ENCODE measurements at places on chromosomes 12 and 14.

DNA sequence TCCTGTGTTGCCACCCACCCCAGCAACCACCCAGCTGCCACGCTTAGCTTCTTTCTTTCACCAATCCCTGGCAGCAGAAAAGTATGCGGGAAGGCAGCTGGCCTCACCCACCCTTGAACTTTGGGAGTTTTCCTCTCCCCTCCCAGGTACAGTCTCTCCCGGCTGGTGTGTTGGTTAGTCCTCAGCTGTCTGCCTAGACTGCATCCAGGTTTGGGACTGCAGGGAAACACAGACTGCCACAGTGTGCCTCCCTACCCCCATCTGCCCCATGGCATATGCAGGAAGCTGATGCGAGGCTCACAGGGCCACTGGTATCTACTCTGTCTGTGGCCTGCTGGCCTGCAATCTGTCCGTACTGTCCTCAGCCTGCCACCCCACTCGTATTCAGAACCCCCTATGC is 2.1 kb downstream of the CD9 start:
- no peak for DNase-seq

DNA sequence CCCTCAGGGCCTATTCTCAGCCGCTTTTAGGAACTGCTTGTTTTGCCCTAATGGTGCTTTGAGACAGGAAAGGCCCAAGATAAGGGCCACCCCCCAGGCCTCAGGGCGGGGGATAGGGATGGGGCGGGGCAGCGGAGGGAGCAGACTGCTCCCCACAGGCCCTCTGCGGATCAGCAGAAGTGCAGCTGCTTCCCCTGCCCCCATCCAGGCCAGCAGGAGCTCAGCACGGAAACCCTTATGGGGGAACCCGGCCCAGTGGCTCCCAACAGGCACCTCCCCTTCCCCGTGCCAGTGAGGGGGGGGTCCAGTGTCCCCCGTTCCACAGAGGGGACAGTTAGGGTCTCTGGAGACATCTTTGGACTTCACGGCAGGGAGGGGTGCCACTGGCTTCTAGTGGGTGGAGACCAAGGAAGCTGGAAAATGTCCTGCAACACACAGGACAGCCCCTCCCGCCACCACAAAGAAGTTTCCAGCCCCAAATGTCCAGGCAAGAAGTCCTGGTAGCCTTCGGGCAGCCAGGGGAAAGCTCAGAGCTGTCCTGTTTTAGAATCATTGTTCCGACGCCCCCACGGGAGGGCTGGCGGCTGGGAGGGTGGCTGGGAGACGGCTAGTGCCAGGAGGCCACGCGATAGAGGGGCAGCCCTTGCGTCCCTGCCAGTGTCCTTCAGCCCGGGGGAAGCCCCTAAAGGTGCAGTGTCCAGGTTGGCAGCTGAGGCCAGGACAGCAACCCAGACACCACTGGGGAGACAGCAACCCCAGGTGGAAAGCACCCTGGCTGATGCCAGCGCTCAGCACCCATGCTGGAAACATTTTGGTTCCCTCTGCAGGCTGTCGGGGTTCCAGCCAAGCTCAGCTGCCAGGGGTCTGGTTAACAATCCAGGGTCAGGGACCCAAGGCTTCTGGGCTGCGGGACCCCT is 10.4 kb upstream of the GPR132 start:
- DNase-seq, result no peak

GRCh38 chr14:103817595-103817994 is 29.8 kb downstream of the PPP1R13B start:
- DNase-seq, result no peak

DNA sequence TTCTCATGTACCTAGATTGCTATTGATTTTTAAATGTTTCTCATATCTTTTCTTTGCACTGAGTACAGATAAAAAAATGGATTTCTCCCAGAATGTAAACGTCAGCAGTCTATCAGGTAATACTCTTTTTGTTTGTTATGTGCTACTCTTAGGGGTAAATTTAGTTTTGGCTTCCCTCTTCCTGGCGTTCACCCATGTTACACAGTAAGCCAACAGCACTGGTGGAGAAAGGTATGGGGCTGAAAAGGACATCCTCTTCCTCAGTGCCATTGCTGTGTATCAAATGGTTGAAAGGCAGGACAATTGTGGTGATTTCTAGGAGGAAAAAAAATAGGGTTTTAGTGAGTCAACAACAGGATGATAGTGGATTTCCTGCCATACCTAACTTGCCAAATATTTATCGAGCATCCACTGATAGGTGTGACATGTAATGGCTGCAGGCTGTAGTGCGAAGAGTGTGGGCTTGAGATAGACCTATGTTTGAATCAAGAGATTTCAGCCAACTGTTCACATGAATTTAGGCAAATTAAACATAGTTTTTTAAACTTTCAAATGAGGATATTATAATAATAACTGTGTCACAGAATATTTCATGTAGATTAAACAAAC is 7.5 kb downstream of the KLRF2 start:
- DNase-seq, result no peak

DNA sequence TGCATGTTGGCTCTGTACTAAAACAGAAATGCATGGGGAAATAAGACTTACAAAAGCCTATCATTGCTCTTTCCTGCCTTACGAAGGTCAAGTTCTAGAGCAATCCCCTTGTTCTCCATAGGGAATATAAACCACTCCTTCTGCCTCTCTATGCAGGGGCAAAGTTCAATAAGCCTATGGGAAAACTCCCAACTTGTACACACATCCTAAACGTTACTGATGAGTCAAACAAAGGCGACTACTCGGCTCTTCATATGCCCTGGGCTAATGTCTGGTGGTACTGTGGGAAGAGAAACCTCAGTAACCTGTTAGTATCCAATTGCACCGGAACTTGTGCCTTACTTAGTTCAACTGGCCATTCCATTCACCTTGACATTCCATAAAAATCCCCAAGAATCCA is 32.7 kb downstream of the PRMT8 start:
- no peak for DNase-seq

DNA sequence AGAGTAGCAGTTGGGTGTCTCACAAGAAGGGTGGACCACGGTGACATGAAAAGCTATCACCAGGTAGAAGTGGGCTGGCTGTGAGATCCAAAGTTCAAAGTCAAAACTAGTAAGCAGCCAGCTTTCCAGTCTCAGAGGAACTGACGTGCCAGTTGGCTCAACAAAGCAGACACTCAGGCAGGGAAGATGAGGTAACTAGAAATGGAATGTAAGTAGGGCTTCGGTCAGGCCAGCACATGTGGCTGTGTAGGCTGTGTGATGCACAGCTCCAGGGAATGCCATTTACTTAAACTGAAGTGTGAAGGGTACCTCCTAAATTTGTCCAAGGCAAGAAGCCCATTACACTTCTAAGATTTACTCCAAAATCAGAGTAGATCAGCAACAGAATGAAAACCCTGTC is 43.6 kb downstream of the PTPRR start:
- no peak for DNase-seq

DNA sequence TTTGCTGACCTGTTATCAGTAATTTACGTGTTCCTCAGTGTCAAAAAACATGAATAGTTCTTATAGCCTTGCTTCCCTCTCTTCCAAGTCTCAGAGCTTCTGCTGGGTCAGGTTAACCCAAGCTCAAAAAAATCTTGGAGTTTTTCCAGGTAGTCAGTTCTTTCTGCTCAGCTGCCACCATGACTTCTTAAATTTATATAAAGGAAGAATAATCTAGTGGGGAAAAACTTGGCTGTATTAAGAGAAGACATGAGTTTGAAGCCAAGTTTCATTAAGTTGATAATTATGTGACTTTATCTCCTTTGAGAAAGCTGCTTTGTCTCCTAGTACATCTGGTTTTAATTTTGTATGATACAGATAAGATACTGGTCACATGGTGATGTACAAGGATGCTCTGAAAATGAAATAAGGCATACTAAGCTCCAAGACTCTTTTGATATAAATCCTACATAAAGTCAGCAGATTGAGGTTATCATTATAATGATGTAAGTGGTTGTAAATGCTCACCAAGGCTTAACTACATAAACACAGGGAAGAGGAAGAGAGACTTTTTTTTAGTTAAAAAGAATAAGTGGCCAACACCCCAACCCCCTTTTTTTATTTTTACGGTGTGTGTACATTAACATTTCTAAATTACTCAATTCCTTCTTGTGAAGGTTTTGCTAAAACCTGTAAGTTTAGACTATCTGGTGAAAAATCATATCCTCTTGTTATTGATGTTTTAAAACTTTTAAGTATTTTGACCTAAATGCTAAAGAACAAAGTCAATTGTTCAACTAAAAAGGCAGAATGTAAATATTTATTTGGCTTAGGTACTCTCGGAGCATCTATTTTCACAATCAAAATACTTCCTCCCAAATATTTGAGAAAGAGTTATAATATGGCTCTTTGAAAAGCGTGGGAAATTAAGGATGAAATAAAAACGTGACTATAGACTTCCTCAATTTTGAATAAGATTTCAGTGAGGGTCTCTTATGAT is 84.1 kb upstream of the SLC38A2 start:
- no peak for DNase-seq

DNA sequence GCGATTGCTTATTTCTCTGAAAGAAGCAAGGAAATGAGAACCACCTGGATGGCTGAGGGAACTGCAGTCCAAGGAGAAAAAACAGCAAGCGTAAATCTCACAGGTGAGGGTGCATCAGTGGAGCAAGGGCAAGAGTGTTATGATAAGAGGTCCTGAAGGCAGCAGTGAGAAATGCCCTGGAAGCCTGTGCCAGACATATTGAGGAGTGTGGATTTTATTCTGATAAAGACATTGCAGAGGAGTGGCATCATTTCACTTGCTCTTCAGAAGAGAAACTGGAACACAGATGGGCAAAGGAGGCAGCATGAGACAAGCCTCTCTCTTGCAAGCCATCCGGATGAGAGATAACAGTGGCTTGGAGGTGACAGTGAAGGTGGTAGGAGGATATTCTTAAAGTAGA is 78.5 kb downstream of the PDE3A start:
- no peak for DNase-seq

- DNase-seq, result peak; percentile 56
Observed at GRCh38 chr12:47819896-47820630, at the start of gene HDAC7. TSS of gene HDAC7 (minus strand) at chr12:47819903. CDS start at chr12:47819785, 118 bp downstream.

DNA sequence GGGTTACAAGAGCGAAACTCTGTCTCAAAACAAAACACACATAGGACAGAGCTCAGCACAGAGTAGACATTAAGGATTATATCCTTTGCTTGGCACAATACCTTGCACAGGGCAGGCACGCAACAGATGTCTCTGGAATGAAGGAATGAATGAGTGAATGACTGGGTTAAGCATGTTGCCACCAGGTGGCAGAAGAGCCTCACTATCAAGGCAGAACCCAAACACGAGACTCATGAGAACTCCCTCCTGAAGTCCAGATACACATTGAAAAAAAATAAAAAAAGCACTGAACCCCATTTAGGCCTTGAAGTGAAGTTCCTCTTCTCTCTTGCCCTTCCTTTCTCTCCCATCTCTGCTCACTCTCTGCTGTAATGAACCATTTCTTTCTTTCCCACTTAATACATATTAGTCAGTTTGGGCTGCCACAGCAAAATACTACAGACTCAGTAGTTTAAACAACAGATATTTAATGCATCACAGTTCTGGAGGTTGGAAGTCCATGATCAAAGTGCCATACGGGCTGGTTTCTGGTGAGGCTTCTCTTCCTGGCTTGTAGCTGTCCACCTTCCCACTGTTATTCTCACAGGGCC is 26.6 kb upstream of the LTA4H start:
- DNase-seq, result peak; percentile 49

GRCh38 chr12:19436931-19437330 is 2.4 kb upstream of the AEBP2 start:
- DNase-seq, result no peak

DNA sequence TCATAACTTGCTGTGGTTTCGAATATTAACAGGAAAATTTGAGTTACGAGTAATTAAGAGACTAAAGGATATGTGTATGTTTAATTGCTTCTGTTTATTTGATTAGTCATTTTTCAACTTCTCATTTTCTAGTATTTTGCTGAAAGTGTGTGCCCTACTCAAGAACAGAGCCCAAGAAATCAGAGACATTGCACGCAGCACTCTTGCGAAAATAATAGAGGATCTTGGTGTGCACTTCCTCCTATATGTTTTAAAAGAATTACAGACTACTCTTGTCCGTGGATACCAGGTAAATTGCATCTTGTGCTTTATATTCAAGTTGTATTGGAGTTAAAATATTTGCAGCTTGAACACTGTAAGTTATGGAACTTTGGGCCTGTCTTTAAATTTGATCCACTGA is 50.8 kb downstream of the ARL1 start:
- no peak for DNase-seq

DNA sequence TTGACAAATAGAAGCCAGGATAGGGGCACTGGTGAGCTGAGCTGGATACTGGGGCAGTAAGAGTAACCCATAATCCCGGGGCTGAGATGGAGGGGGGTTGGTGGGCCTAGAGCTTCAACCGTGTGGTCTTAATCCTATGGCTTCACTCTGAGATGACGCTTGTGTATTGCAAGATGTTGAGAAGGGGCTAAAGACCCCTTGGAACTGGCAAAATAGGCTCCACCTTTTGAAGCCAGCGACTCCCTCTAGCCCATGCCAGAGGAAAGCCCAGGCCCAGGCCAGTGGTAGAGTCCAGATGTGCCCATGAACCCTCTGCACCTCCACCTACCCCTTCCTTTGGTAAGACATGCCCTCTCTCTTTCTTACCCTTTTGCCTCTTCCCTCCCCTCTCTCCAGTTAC is 4.6 kb downstream of the HOXC12 start:
- no peak for DNase-seq

DNA sequence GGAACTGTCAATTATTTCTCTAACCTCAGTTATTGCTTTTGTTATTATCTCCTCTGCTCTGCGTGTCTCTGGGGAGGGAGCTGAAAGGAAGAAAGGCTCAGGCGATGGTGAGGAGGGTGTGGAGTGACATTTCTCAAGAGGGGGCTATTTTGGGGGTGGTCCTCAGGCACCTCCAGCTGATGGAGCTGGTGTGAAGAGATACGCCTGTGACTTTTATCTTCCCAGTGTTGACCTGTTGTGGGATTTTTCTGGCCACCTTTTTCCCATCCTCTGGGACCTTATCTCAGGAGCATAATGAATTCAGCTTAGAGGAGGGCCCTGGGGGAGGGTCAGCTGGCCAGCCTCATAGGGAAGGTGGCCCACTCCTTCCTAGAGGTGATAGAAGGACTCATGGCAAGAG is 26.4 kb downstream of the KCNA5 start:
- no peak for DNase-seq

- DNase-seq, result no peak
Observed at GRCh38 chr12:47799357-47799955, 20.2 kb downstream of the HDAC7 start.

DNA sequence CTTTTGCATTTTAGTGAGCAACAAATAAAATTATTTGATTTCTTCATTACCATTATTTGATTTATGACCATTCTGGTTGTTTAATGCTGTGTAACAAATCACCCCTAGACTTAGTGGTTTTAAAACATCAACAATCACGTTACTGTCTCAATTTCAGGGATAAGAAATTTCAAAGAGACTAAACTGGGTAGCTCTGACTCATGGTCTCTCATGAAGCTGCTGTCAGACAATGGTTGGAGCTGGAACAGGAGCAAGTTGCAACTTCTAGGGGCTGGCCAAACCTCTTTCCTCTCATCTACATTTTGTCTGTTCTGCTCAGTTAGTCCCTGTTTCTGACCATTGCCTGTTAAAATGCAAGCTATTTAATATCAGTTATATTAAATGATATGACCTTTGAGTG is 517.0 kb downstream of the KCNH5 start:
- no peak for DNase-seq

Measured in stimulated activated CD4-positive, alpha-beta T cell treated with anti-CD3 and anti-CD28 coated beads, Interleukin-15, amount 100 ng/mL, for 1 hour (primary cell).